ENCODE measurements at places on chromosomes 2 and 18.
A peak's percentile ranks its signal among the peaks of the same experiment; 100 is the strongest.

- DNase-seq = no peak
These were observed 415.4 kb upstream of the RGPD4 start for GRCh38 chr2:107411267-107411666.

- no peak for DNase-seq
These were observed 71.0 kb upstream of the SP3 start for GRCh38 chr2:174035981-174036742.

- DNase-seq = no peak
These were observed 145.6 kb downstream of the AGAP1 start for GRCh38 chr2:235639428-235639773.

GRCh38 chr2:177148477-177149154, 64.0 kb upstream of the HNRNPA3 start:
- peak; percentile 82 for DNase-seq

DNA sequence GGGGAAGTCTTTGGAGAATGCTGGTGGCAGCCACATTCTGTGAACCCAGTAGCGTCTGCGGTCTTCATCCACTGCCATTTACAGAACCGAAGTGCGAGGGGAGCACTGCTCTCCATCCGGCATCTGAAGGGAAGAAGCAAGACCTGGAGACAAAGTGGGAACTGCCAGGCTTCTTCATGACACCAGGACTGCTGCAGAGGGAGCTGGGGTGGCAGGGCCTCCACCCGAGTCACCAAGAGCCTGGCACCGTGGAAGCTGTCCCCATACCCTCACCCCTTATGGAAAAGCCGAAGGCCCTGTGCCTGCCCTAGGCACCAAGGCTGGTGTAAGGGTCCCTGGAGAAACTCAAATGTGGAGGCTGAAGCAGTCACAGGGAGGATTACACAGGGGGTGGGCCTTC, 79.8 kb downstream of the CIB4 start:
- no peak for DNase-seq

DNA sequence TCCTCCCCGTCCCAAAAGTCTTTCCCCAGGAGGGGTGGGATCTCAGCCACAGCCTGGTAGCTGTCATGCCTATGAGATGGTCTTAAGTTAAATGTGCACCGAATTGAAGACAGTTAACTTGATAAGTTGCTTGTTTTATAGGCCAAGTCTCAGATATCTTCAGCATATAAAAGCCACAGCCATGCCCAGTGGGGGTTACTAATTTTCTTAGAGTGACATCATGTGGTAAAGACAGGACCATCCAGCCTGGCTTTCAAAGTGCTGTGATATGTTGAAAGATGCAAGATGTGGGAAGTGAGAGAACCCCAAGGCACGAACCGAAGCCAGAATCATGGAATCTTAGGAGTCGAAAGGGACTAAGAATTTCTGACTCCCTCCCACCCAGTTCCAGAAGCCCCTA, 42.1 kb upstream of the FAM124B start:
- no peak for DNase-seq

DNA sequence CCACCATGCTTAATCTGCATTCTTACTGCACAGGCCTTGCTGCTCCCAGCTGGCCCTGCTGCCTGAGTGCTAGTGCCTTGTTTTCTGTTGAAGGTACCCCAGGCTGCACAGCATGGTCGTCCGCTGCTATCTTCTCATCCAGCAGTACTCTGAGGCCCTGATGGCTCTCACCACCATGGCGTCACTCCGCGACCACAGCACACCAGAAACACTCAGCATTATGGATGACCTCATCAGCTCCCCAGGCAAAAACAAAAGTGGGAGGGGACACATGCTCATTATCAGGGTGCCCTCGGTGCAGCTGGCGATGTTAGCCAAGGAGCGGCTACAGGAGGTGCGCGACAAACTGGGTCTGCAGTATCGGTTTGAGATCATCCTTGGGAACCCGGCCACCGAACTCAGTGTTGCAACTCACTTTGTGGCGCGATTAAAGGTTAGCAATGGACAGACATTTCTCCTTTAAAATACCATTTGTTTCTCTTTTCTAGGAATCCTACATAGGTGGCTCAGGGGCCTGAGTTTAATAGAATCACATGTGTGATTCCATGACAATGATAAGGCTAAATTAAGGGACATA, 110.5 kb downstream of the ESCO1 start:
- no peak for DNase-seq

- peak; percentile 26 for DNase-seq
These were observed 131.5 kb downstream of the RGPD3 start for GRCh38 chr2:106336737-106337136.

DNA sequence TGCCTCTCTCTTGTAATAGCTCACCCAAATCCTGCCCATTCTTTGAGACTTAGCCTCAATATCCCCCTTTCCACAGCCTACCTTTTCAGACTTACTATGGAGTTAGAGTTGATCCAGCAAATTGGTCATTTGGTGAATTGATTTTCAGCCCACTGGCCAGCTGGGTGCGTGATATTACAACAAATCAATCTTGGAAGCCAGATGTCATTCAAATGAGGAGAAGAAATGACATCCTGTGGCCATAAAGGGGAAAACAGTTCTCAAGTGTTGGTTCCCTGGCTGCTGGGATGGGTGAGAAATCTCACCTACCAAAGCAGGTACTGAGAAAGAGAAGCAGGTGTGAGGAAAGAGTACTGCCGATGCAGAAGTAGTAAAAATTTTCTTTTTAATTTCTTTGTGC, 36.7 kb upstream of the FOXI3 start:
- DNase-seq = no peak

DNA sequence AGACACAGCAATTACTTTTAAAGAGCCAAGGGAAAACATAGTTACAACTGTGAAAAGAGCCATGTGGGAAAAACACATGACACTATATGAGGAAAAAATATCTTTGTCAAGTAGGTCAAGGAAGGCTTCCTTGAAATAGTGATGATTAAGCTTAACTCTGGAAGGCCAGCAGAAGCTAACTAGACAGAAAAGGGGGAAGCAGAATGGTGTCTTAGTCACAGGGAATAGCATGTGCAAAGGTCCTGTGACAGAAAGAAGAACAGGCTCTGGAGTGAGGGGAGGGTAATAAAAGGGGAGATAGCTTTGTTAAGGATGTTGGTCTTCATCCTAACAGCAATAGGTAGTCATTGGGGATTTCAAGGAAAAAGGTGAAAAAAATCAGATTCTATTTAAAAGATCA, 64.0 kb downstream of the ARHGAP25 start:
- DNase-seq = no peak

DNA sequence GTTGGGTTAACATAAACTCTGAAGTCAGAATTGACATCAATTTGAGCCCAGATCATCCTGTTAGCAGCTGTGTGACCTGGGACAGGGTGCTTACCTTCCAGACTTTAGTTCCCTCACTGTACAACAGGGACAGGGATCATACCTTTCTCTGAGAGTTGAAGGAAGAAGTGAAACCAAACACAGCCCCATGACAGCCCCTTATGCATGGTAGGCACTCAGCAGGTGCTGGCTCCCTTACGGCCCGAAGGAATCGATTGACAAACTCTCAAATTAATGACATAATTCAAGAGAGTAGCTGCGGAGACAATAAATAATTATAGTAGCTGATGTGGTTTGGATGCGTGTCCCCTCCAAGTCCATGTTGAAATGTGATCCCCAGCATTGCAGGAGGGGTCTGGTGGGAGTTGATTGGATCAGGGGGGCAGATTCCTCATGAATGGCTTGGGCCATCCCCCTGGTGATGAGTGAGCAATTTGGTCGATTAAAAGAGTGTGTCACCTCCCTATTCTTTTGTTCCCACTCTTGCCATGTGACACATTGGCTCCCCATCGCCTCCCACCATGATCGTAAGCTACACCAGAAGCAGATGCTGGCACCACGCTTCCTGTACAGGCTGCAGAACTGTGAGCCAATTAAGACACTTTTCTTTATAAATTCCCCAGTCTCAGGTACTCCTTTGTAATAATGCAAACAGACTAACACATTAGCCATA, 72.4 kb downstream of the ODC1 start:
- no peak for DNase-seq

- DNase-seq = no peak
These were observed 168.7 kb downstream of the NRXN1 start for GRCh38 chr2:50863218-50863617.
